ENCODE measurements at places on chromosomes 11 and 22.
A peak's percentile ranks its signal among the peaks of the same experiment; 100 is the strongest.

DNA sequence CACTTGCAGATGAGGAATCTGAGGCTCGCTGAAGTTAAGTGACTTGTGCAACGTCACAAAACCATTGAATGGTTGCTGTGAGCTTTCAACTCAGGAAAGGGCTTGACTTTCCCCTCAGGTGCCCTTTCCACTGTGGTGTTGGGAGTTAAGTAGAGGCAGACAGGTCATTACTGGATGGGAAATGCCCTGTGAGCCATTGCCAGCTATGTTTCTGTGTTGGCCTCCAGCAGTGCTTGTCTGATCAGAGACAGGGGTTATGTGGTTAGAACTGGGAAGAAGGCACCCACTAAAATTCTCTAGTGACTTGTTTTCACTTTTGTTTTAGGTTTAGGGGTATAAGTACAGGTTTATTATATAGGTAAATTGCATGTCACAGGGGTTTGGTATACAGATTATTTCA is 96.6 kb downstream of the FDX1 start:
- DNase-seq: no peak

GRCh38 chr11:16160146-16160545 is 196.2 kb downstream of the SOX6 start:
- no peak for DNase-seq

GRCh38 chr22:42444077-42444904 is 12.1 kb upstream of the NFAM1 start:
- DNase-seq: peak; percentile 45

DNA sequence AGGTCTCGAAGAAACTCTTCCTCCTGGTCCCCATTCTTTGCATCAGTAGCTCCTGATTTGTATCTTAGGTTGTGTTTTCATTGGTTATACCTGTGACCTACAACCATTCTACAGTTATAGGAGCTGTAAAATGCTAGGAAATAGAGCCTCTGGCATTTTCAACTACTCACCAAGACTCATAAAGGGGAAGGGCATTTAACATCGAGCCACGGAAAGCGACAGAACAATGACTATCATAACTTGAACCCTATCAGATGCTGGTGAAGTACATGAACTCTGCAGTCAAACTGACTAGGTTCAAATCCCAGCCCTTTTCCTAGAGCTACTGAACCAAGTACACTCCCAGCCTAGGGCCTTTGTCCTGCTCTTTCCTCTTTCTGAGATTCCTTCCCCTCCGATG is 588.0 kb downstream of the SOX6 start:
- no peak for DNase-seq

GRCh38 chr11:1531449-1532013 is 40.5 kb downstream of the DUSP8 start:
- DNase-seq: no peak

GRCh38 chr11:65850217-65851082 is 7.5 kb downstream of the CFL1 start:
- DNase-seq: no peak

DNA sequence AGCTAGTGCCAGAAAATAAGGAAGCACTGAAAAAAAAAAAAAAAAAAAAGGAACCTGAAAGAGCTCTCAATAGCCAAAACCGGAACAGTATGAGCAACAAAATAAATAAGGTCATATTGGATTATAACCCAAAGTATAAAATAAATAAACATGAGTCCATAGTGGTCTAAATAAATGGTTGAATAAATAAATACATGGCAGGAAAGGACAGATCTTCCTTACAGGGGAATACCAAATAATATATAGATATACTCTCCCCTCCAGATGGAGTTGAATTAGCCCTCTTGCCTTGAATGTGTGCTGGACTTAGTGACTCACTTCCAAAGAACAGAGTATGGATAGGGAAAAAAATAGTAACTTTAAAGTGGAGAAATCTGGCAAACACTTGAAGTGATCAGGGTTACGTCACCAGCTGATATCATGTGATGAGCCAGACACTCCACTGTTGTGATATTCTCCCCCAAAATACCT is 14.3 kb upstream of the ARRB1 start:
- DNase-seq: no peak

GRCh38 chr22:30919973-30920372 is 48.6 kb downstream of the MORC2 start:
- DNase-seq: no peak

DNA sequence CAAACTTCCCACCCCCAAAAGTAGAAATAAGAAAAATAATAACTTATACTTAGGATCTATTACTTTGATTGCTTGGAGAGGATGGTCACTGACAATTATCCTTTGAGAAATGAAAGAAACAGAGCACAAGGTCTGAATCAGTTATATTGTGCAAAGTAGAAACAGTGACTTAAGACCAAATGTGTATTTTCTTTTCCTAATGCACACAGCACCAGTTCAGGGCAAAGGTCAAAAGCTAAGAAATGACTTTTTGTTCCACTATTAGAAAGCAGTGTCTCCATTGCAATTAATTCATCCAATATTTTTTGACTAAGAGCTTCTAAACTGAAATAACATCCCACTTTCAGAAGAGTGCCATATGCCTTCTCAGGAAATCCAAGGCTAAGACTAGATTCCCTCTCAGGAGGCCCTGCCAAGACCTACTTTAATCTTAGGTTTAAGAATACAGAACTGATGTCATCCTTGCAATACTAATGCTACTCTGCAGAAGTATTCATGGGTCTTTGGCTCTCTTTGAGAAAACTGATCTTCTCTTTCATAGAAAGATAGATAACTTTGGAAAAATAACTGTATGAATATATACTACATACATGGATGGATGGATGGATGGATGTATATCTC is 147.0 kb downstream of the APOL5 start:
- no peak for DNase-seq
